SK-N-DZ (cell line): ENCODE measurements at places on chromosomes 13 and 19.

GRCh38 chr19:32652894-32653598 is 21.9 kb downstream of the ANKRD27 start:
- DNase-seq: no peak

GRCh38 chr13:67128136-67128535 is 102.0 kb downstream of the PCDH9 start:
- DNase-seq: no peak

GRCh38 chr13:101449790-101450748 is 2.4 kb upstream of the ITGBL1 start:
- DNase-seq: no peak

- DNase-seq: no peak
Observed at GRCh38 chr13:49844181-49844580, 51.7 kb upstream of the KPNA3 start.

DNA sequence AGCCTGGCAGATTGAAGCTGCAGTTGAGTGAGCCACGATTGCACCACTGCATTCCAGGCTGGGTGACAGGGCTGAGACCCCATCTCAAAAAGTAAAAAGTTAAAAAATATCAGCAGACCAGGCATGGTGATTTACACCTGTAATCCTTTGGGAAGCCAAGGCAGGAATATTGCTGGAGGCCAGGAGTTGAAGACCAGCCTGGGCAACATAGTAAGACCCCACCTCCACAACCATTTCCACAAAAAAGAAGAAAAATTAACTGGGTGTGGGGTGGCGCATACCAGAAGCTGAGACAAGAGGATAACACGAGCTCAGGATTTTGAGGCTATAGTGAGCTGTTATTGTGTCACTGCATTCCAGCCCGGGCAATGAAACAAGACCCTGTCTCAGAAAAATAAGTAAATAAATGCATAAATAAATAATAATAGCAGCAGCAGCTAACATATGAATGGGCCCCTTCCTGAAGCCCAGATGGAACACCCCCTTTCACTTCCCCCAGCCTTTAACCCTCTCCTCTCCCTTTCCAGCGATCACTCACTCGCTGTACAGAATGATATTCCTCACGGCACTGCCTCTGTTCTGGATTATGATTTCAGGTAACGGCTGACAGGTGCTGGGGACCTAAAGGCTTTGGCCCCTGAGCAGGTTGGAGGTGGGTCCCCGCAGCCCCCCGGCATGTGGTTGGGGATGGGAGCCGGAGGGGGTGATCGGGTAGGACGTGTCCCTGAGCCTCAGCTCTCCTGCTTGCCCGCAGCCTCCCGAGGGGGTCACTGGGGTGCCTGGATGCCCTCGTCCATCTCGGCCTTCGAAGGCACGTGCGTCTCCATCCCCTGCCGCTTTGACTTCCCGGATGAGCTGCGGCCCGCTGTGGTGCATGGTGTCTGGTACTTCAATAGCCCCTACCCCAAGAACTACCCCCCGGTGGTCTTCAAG is 3.2 kb downstream of the MAG start:
- no peak for DNase-seq

DNA sequence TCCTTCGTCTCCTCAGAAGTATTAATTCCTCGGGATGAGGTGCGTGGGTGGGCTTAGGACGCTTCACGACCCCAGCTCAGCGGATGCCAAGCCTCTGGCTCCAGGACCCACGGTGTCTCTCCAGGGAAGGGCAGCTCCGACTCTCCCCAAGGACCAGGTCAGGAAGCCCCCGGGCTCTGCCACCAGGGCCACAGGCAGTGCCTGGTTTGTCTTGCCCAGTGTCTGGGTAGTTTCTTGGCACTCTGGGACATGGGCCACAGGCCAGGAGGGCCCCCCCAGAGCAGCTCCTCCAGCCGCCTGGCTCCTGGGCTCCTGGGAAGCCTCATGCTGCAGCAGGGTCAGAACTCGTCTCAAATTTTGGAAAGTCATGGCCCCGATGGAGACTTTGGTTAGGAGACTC is 2.5 kb downstream of the PROZ start:
- no peak for DNase-seq

- DNase-seq: no peak
Observed at GRCh38 chr13:98930151-98930591, 47.7 kb downstream of the DOCK9 start.

DNA sequence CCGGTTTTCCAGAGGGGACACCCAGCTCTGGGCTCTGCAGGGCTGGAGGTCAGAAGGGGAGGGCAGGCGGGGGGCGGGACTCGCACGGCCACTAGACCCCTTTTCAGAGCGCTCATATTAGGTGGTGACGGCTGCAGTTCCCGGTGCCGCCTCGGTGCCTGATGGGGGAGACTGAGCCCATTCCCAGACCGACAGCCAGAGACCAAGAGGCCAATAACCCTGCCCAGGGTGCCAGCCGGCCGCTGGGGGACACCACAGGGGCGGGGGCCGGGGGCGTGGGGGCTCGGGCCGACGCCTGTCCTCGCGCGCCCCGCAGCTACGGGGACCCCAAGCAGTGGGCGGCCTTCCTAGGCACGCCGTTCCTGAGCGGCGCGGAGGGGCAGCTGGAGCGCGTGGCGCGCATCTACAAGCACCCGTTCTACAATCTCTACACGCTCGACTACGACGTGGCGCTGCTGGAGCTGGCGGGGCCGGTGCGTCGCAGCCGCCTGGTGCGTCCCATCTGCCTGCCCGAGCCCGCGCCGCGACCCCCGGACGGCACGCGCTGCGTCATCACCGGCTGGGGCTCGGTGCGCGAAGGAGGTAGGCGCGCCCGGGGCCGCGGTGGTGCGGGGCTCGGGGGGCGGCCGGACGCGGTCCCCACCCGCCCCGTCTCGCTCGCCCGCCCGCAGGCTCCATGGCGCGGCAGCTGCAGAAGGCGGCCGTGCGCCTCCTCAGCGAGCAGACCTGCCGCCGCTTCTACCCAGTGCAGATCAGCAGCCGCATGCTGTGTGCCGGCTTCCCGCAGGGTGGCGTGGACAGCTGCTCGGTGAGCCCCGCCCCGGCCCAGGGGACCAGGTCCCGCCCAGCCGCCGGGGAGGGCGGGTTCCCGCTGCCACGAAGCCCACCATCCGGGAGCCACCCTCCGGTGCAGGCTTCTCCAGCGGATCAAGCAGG is 2.4 kb downstream of the TIMM13 start:
- no peak for DNase-seq

- DNase-seq: no peak
Observed at GRCh38 chr19:44451687-44452086, 3.4 kb upstream of the ZNF229 start.

- DNase-seq: peak; percentile 73
Observed at GRCh38 chr13:36275190-36276002, 22.2 kb downstream of the CCDC169 start.
